Activated CD4-positive, alpha-beta memory T cell treated with anti-CD3 and anti-CD28 coated beads, Interleukin-2, amount 10 ng/mL, durations not matched to agents 7 days and 5 days (primary cell): ENCODE measurements at places on chromosomes 6 and 20. TPM values are rescaled to one million over a fixed set of nuclear protein-coding genes. Genes with fewer than 3 reads are reported as not detected.

GRCh38 chr6:4482461-4482860 is 293.7 kb upstream of the CDYL start:
- DNase-seq, result no peak
- no peaks in the 10 kb centered on the region for H3K4me1 ChIP-seq
- H3K27me3 ChIP-seq, result no peaks in the 10 kb centered on the region
- no peaks in the 10 kb centered on the region for H3K36me3 ChIP-seq
- no peak overlapping the region for H3K4me3 ChIP-seq
- no peak overlapping the region for H3K27ac ChIP-seq

DNA sequence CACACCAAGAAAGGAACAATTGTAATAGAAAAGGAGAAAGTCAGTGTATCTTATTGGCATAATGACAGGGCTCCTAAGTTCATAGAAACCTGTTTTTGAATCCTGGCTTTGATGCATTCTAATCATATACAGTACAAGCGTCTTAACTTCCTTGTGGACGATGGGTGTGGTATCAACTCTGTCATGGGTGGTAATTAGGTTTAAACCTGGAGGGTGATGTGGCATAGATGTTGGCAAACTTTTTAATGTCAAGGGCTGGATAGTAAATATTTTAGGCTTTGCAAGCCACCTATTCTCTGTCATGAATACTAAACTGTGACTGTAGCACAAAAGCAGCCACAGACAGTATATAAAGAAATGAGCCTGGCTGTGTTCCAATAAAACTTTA is 138.7 kb upstream of the EDN1 start:
- H3K36me3 ChIP-seq, result peaks cover 4% of the 10 kb centered on the region
- H3K27ac ChIP-seq, result no peak overlapping the region
- H3K27me3 ChIP-seq, result no peaks in the 10 kb centered on the region
- no peak overlapping the region for H3K4me3 ChIP-seq

DNA sequence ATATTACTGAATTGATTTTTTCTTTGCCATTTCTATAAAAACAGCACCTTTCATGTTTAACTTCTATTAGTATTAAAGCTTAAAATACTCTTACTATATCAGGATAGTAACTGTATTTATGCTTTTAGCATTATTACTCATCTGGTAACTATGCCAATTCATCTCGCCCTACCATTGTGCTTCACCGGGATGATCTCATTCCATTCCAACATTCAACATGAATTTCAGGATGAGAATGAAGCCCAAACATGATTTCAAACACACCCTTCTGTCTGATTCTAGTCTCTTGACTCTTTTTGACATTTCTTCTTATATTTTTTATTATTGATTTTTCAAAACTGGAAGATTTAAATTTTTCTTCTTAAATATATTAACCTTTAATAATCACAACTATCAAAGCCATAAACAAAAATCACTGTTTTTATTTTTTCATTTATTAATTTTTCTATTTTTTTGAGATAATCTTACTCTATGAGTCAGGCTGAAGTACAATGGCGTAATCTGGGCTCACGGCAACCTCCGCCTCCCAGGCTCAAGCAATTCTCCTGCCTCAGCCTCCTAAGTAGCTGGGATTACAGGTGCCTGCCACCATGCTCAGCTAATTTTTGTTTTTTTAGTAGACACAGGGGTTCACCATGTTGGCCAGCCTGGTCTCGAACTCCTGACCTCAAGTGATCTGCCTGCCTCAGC is 46.7 kb downstream of the GJA1 start:
- H3K4me1 ChIP-seq, result no peaks in the 10 kb centered on the region
- H3K27ac ChIP-seq, result no peak overlapping the region
- H3K4me3 ChIP-seq, result no peak overlapping the region
- DNase-seq, result no peak

DNA sequence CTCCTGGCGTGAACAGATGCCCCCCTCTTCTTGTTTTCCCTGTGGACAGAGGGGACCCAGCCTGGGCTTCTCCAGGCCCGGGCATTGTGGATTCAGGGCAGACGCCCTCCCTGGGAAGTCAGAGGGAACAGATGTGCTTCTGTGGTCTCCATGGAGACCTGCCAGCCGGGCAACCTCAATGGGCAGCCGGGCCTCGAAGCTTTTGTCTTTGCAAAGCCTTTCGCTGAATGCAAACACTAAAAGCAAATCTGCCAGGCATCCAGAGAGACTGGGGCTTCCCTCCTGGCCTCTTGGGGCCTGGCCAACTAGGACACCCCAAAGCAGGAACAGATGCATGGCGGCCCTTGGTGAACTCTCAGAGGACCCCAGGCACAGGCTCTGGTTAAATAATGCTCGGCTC is 370.0 kb upstream of the SULF2 start:
- peaks cover 10% of the 10 kb centered on the region for H3K27me3 ChIP-seq
- DNase-seq, result no peak
- H3K36me3 ChIP-seq, result no peaks in the 10 kb centered on the region
- H3K4me1 ChIP-seq, result no peaks in the 10 kb centered on the region
- H3K4me3 ChIP-seq, result no peak overlapping the region

GRCh38 chr20:1468117-1468624 is 1.5 kb upstream of the NSFL1C start:
- no peak overlapping the region for H3K27ac ChIP-seq
- no peak overlapping the region for H3K4me3 ChIP-seq
- H3K27me3 ChIP-seq, result peaks cover 20% of the 10 kb centered on the region

GRCh38 chr20:58839991-58840747 is 10.5 kb downstream of the GNAS-AS1 start:
- H3K27me3 ChIP-seq, result peaks cover 85% of the 10 kb centered on the region
- H3K4me3 ChIP-seq, result no peak overlapping the region
- H3K27ac ChIP-seq, result no peak overlapping the region

GRCh38 chr6:121516331-121516730 is 80.9 kb downstream of the GJA1 start:
- no peaks in the 10 kb centered on the region for H3K27me3 ChIP-seq
- no peak overlapping the region for H3K27ac ChIP-seq
- H3K4me1 ChIP-seq, result no peaks in the 10 kb centered on the region
- no peaks in the 10 kb centered on the region for H3K36me3 ChIP-seq
- no peak for DNase-seq
- H3K4me3 ChIP-seq, result no peak overlapping the region

GRCh38 chr20:58908221-58908620 is 55.7 kb downstream of the GNAS start:
- H3K36me3 ChIP-seq, result peaks cover 89% of the 10 kb centered on the region
- H3K27me3 ChIP-seq, result no peaks in the 10 kb centered on the region

DNA sequence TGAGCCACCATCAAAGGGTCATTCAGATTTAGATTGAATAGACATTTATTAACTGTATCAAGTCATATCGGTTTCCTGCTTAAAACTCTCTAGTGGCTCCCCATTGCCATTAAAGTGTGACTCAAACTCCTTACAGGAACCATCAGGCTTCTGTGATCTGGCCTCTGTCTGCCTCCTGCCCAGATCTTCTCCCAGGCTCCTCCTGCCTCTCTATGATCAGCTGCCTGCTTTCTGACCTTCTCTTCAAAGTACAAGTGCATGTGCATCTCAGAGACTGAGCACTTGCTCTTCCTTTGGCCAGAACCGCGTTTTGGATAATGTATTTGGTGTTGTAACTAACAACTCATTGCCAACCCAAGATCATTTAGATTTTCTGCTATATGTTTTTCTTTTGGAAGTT is 52.7 kb downstream of the IL20RA start:
- H3K27ac ChIP-seq, result no peak overlapping the region
- no peaks in the 10 kb centered on the region for H3K36me3 ChIP-seq
- H3K27me3 ChIP-seq, result peaks cover 72% of the 10 kb centered on the region

- H3K4me3 ChIP-seq, result peak within 1 kb of the TSS; percentile 92
- peak; percentile 88 for DNase-seq
- H3K27ac ChIP-seq, result peak within 1 kb of the TSS; percentile 75
These were observed at the start of gene PREP for GRCh38 chr6:105402939-105403935. Gene PREP, minus strand, starts transcription at chr6:105403082. Its CDS starts 191 bp downstream, at chr6:105402891.

GRCh38 chr6:93985953-93986352 is 566.6 kb upstream of the EPHA7 start:
- H3K27me3 ChIP-seq, result no peaks in the 10 kb centered on the region
- H3K36me3 ChIP-seq, result no peaks in the 10 kb centered on the region
- no peak for DNase-seq
- no peak overlapping the region for H3K27ac ChIP-seq
- H3K4me3 ChIP-seq, result no peak overlapping the region

DNA sequence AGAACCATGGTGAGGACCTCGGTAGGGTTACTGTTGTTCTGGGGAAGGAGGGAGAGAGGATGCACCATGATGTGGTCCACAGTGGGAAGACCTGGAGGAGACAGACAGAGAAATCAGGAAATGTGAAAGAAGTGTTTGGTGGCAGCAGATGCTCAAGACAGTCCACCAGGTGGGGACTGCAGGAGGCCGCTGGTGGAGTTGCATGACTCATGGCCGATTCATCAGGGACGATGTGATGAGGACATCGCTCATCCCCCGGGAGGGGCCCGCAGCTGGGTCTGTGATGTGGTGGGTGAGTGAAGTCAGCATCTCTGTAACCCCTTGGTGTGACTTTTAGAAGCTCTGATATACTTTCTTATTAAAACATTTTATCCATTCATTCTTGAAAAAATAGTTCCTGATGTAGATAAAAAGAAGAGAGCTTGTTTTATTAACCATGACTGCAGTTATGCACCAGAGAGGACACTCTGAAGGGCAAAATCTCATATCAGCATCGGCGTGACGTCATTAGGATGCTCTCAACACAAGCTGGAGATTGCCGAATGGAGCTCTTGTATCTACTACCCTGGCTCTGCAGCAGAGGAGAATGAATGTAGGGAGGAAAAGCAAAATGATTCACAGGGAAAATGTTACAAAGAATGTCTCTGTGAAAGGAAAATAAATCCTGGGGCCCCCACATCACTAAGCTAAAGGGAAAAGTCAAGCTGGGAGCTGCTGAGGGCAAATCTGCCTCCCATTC is 71.2 kb downstream of the RAMACL start:
- H3K4me3 ChIP-seq, result no peak overlapping the region
- H3K27ac ChIP-seq, result no peak overlapping the region
- DNase-seq, result no peak
- H3K27me3 ChIP-seq, result no peaks in the 10 kb centered on the region

GRCh38 chr20:4922186-4922585 is 79.1 kb downstream of the SLC23A2 start:
- no peak for DNase-seq
- H3K4me1 ChIP-seq, result peaks cover 6% of the 10 kb centered on the region
- H3K27me3 ChIP-seq, result no peaks in the 10 kb centered on the region
- peaks cover 4% of the 10 kb centered on the region for H3K36me3 ChIP-seq
- H3K4me3 ChIP-seq, result no peak overlapping the region
- H3K27ac ChIP-seq, result no peak overlapping the region

- peaks cover 24% of the 10 kb centered on the region for H3K27me3 ChIP-seq
- H3K27ac ChIP-seq, result no peak overlapping the region
- H3K4me1 ChIP-seq, result no peaks in the 10 kb centered on the region
These were observed 84.1 kb upstream of the POPDC3 start for GRCh38 chr6:105263685-105264610.

GRCh38 chr6:28542440-28543296 is 17.0 kb downstream of the GPX5 start:
- peak; percentile 49 for DNase-seq
- peaks cover 21% of the 10 kb centered on the region for H3K4me1 ChIP-seq
- H3K27me3 ChIP-seq, result peaks cover 60% of the 10 kb centered on the region
- H3K36me3 ChIP-seq, result no peaks in the 10 kb centered on the region

GRCh38 chr20:50957798-50958614 is at the start of gene DPM1:
Gene DPM1, minus strand, starts transcription at chr20:50958532. Its CDS starts 9 bp downstream, at chr20:50958523.
- H3K27ac ChIP-seq, result peak within 1 kb of the TSS; percentile 86
- peaks cover 66% of the 10 kb centered on the region for H3K4me1 ChIP-seq
- peak within 1 kb of the TSS; percentile 99 for H3K4me3 ChIP-seq
- peaks cover 21% of the 10 kb centered on the region for H3K36me3 ChIP-seq

DNA sequence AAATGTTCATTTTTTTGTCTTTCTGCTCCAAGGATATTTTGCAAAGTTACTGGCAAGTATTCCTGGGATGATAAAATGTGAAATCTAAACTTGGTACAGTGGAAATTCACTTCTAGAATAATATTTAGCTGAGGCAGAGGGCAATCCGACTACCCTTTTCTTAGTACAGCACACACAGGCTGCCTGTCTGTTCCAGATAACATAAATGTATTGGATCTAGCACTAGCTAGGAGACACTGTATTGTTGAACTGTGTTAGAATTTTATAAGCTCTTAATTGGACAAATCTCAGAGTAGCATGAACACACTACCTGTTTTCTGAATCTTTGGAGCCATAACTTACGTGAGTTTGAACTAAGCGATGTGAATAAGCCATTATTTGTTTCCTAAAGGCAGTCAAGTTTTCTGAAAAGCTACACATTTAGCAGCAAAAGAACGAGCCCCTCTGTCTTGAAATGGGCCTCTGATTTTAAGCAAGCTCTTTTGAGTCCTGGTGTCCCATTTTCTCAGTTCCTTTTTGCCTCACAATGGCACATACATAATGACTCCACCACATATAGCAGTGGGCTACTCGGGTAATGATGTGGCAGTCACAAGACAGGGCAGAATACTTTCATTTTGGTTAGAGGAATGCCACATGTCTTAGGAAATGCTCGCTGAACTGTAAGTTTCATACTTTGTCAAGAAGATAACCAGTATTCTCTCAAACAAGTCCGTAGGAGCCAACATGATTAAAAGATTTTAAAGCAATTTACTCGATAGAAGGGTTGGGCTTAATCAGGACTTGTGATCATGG is 116.5 kb upstream of the ESR1 start:
- peak; percentile 46 for DNase-seq
- H3K4me1 ChIP-seq, result peaks cover 27% of the 10 kb centered on the region
- H3K36me3 ChIP-seq, result peaks cover 6% of the 10 kb centered on the region
- peak overlapping the region; percentile 73 for H3K4me3 ChIP-seq

DNA sequence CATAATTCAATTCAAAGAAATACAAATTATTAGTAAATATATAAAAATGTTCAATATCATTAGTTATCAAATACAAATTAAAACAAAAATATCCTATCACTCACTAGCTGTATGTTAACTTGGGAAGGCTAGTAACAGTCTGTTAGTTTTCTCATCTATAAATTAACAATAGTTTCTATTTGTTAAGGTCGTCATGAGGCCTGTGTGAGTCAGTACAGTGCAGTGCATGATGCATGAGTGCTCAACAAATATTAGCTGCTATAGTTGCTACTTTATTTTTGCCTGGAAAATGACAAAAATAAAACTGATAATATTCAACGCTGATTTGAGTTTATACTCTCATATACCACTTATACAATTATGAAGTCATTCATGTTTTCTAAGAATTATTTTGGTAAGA is 401.6 kb upstream of the RUNX2 start:
- no peak for DNase-seq
- H3K4me1 ChIP-seq, result peaks cover 46% of the 10 kb centered on the region
- no peak overlapping the region for H3K4me3 ChIP-seq
- H3K27me3 ChIP-seq, result no peaks in the 10 kb centered on the region
- no peak overlapping the region for H3K27ac ChIP-seq

GRCh38 chr20:11716239-11716944 is 201.3 kb upstream of the BTBD3 start:
- H3K4me1 ChIP-seq, result no peaks in the 10 kb centered on the region
- DNase-seq, result no peak
- no peak overlapping the region for H3K4me3 ChIP-seq
- no peaks in the 10 kb centered on the region for H3K27me3 ChIP-seq

GRCh38 chr6:166586424-166587156 is at the start of gene RAMACL:
Gene RAMACL, minus strand, starts transcription at chr6:166586678. Its CDS starts 201 bp downstream, at chr6:166586477.
- no peaks in the 10 kb centered on the region for H3K36me3 ChIP-seq
- DNase-seq, result peak; percentile 53
- peaks cover 12% of the 10 kb centered on the region for H3K4me1 ChIP-seq
- H3K27me3 ChIP-seq, result no peaks in the 10 kb centered on the region
- no peak within 1 kb of the TSS for H3K27ac ChIP-seq

Gene MEI4
- not detected for total RNA-seq

Gene TMEM244
- 0.43 TPM for total RNA-seq

Gene TMEM14B
- total RNA-seq, result 81.5 TPM

Gene RUNX2
- 42.2 TPM for total RNA-seq

Gene IMPG1
- not detected for total RNA-seq

Gene SLC32A1
- total RNA-seq, result not detected

Gene GRIK2
- total RNA-seq, result not detected

Gene TPD52L1
- total RNA-seq, result not detected

Gene IL17A
- 5.5 TPM for total RNA-seq

Gene ABCF1
- total RNA-seq, result 65.2 TPM

Gene CTAGE9
- total RNA-seq, result not detected

Gene GHRH
- not detected for total RNA-seq

Gene ATP6V1G2
- 3.8 TPM for total RNA-seq

Gene C2
- total RNA-seq, result 0.45 TPM

Gene TCP11
- not detected for total RNA-seq
